ENCODE measurements at places on chromosomes 1 and 21.

GRCh38 chr1:43121256-43121900 is 50.7 kb downstream of the EBNA1BP2 start:
- DNase-seq = peak; percentile 24

GRCh38 chr1:46199233-46199749 is 1.1 kb upstream of the POMGNT1 start:
- no peak for DNase-seq

DNA sequence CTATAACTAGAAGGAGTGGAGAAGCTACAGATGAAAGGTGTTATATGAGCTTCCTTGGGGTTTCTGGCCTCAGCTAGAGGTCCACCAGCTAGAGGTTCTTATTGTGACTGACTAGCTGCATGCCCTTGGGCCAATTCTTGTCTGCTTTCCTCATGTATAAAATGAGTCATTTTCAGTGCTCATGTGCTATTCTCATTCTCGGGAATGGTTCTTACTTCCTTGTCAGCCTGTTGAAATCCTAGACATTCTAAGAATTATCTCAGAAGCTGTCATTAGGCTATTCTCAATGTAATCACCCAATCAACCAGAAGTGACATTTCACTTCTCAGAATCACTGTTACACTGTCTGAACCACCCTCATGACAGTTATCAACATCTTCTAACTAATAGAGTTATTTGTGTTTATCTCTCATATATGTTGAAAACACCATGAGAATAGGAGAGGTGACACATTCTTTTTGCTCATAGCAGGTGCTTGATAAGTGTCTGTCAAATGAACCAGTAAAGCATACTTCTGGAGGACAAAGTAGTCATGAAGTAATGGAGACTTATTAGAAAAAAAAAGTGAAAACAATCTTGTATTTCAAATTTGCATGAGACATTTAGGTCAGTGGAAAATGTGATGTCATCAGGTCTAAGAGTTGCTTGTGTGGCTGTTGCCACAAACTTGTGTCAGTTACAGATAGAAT is 122.8 kb upstream of the IVNS1ABP start:
- no peak for DNase-seq

DNA sequence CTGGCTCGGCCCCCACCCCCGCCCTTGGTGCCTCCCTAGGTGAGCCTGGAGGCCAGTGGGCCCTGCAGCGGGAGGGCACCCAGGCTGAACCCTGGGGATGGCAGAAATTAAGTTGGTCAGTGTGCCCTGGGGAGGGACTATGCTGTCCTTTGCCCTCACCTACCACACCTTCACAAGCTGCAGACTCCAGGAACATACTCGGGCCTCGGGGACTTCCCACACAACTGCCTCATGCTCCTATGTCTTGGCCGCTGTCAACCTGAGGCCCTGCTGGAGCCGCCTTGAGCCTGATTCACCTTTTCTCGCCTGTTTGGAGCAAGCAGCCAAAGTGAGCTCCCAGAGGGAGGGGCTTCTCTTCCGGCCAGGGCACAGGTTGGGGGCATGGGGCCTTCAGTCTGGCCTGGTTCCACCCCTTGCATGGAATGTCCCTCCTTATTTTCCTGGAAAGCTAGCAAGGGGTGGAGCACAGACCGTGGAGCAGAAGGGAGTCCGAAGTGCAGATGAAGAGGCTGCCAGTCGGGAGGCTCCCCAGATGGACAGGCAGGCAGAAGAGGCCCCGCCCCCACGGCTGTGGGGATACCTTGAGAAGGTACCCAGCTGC is 24.7 kb downstream of the KNCN start:
- DNase-seq = no peak

DNA sequence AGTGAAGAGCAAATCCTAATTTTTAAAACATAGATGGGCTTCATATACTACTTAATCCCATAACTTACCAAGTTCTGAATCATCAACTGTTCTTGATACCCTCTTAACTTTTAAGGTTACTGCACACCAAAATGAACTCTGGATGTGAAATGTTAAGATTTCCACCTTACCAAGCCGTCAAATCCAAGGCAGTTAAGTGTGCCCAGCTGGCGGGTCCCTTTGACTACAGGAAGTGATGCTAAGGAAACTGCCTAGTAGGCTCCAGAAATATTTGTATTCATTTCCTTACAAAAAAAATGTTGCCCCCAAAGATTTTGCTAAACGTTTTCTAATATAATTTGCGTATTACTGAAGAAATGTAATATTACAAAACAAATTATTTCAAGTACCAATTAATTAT is 10.7 kb downstream of the NRIP1 start:
- no peak for DNase-seq

GRCh38 chr1:163427279-163427678 is 105.5 kb downstream of the NUF2 start:
- no peak for DNase-seq

DNA sequence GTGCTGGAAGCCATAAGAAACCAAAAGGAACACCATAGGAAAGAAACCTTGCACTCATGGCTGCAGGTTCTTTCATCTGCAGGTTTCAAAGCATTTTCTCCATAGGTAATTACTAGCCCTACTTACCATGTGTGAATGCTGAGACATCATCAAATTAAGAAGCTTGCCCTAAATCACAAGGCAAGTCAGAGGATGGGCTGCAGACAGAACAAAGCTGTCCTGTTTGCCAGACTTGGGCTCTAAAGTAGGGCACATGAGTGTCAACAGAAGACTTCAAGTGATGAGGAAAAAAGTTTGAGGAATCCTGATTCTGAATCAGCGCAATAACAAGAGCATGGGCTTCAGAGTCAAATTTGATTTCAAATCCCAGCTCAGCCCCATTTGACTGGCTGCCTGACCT is 5.8 kb upstream of the EPS15 start:
- no peak for DNase-seq

- DNase-seq = peak; percentile 5
These were observed 816 bp downstream of the EDEM3 start for GRCh38 chr1:184753608-184754475.

- peak; percentile 58 for DNase-seq
These were observed 2.3 kb upstream of the KCNC4 start for GRCh38 chr1:110207831-110208230.

- no peak for DNase-seq
These were observed 2.9 kb downstream of the TATDN3 start for GRCh38 chr1:212794561-212795014.

DNA sequence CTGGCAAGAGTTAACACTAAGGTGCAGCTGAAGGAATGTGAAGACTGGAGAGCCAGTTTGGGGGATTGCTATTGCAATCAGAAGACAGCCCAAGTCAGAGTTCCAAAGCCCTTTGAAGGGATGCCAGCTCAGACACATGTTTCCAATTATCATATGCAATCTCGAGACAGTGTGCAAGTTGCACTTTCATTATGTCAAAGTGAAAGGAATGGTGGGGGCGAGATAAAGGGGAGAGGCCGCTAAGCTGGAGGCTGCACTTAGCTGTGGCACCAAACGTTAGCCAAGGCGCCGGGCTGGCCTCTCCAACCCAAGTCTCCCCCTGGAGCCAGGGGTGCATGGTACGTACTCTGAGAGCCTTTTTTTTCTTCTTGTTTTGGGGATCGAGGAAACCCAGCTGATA is 58.0 kb downstream of the NGF start:
- no peak for DNase-seq

- DNase-seq = no peak
These were observed 226.6 kb downstream of the PTGER3 start for GRCh38 chr1:70820995-70821394.

GRCh38 chr1:54574158-54574778 is 26.2 kb downstream of the ACOT11 start:
- DNase-seq = no peak

GRCh38 chr1:216607067-216607697 is 116.0 kb downstream of the ESRRG start:
- DNase-seq = no peak

GRCh38 chr1:230010603-230011332 is 56.3 kb upstream of the GALNT2 start:
- DNase-seq = no peak

DNA sequence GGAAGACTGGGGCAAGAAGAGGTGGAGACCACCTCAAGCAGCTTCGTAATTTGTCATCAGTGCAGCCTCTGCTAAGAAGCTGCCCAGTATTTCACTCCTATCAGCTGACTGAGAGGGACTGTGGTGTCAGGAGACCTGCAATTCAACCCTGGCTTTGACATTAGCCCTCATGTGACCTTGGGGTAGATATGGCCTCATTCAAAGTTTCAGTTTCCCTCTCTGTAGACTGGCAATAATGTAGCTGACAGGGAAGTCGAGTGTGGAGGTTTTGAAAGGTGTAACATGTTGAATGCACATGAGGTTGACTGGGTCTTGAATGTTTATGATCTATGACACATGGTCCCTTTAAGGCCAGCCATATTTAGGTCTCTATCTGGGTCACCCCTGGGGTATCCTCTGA is 2.2 kb upstream of the SPRR4 start:
- no peak for DNase-seq

- no peak for DNase-seq
These were observed 14.9 kb downstream of the TTC34 start for GRCh38 chr1:2786329-2787162.

DNA sequence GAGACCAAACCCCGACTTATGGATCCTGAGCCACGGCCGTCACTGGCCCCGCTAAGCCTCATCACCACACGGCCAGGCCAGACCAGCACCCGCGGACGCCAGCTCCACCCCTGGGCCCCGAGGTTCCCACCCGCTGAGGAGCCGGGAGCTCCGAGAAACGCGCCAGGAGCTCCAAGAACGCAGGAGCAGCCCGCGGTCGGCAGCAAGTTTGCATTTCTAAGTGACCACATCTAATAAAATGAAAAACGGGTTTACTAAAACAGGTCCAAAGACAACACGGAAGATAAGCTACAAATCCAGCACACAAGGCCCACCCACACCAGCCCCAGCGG is 8.1 kb upstream of the C1QTNF12 start:
- no peak for DNase-seq

DNA sequence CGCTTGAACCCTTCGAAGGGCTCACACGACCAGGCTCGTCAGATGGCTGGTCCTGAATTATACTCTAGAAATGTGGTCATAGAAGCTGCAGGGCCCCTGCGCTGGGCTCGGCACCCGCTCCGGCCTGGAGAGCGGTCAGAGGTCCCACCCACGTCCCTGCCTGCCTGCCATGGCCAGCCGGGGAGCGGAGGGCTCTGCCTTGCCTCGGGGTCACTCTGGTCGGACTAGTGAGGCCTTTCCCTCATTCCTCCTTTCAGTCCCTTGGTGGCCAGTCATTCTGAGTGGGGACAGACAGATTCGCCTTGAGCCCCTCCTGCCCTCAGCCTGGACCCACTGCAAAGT is 529 bp upstream of the MARCKSL1 start:
- DNase-seq = no peak

DNA sequence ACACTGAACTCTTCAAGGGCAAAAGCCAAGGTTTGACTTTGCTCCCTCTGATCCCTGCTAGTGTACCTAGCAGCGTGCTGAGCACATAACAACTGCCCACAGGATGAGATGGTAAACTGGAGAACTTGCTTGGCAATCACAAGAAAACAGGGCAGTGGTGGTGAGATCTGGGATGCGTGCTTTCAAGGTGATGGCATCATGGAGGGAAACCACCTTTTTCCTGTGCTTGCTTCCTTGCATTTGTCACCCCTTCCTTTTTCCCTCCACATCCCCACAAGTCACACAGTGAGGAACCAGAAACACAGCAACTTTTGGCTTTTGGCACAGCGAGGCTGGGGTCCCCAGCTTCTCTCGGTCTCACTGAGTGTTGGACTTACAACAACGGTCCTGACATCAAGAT is 31.4 kb upstream of the BECN2 start:
- no peak for DNase-seq

DNA sequence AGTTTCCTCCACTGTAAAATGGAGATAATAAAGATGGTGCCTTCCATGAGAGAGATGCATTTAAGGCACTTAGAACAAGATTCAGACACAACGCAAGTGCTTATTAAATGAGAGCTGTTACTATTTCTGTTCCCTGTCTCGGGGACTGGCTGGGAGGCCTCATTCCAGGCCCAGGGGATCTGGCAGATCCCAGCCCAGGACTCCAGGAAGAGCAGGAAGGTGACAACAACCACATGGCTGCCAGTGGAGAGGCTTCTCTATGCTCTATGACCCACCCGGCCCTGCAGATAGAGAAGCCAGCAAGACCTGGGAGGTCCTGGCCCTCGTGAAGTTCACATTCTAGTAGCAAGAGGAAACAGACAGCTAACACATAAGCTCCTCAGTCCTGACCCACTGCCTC is 175.5 kb downstream of the ACTL8 start:
- DNase-seq = no peak

DNA sequence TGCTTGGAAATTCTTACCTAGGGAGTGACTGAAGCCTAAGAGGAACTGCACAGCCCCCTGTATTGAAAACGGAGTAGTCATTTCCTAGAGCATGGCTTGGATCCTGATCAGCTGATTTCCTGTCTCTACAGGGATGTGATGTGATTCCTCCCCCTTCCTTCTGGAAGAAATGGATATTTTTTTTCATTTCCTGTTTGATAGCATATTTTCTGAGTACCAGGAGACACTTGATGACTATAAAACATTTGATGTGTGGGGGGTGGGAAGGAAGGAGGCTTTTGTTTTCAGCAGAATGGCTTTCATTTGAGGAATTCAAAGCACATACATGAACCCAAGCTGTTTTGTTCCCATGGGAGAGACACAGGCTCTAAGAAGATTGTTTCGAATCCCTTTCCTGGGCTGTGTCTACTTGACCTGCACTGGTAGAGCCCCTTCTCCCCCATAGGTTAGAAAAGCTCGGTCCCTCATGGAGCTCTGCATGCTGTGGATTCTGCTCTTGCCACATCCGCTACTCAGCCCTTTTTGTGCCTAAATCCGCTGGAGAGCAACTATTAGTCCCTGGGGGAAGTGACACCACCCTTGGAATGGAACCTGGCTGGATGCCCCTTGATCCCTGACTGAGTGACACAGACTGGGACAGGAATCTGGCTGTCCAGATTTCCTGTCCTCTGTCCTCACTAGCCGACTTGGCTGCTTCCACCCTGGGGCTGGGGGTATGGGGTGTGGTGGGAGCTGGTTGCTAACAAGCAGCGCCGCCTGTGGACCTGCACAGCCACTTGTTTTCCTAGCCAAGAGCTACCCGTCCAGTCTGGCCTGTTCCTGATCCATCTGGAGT is 71.8 kb upstream of the MACF1 start:
- peak; percentile 18 for DNase-seq

DNA sequence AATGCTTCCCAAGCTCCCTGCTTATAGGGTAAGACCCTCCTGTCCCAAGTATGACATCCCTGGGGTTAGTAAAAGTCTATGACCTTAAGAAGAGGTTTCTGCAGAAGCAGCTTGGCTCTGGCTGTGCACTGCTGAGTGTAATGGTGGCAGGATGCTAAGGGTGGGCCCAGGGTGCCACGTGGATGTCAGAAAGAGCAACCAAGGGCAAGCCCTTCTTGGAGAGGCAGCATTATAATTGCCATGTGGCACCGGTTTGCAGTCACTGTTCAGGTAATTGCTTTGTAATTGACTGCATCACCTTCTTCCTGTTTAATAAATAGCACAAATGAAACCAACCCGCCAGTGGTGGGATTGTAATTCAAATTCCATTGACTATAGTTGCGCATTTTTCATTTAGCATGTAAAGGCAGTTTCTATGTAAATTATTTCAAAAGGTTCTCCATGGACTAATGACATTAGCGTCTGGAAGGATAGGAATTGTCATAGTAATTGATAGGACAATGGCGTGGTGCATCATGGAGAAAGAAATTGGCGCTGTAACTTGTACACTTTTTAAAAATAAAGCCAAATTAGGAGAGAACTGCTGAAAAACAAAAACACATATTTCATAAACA is 490.6 kb upstream of the VAMP3 start:
- DNase-seq = no peak

GRCh38 chr1:71583756-71584155 is 502.9 kb upstream of the ZRANB2 start:
- DNase-seq = no peak

- DNase-seq = no peak
These were observed 318.8 kb upstream of the ZRANB2 start for GRCh38 chr1:71399594-71399993.

All from COR-L47 (cell line).